Glomerular endothelial cell (primary cell): ENCODE measurements at places on chromosomes 3 and 15.

DNA sequence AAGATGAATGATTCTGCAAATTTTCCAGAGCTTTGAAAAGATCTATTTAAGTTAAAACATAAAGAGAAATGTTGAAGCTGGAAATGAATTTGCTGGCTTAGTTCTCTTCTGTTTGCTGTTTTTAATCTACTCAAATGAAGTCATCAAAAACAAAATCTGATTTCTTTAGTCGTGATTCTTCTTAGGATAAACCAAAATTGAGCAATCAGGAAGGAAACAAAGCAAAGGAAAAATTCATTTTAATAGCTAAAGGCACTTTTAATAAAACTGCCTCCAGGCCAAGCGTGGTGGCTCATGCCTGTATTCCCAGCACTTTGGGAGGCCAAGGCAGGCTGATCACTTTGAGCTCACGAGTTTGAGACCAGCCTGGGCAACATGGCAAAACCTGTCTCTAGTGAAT is 91.2 kb downstream of the DUT start:
- no peak for DNase-seq

GRCh38 chr3:10756546-10756945 is 59.5 kb upstream of the SLC6A11 start:
- no peak for DNase-seq

DNA sequence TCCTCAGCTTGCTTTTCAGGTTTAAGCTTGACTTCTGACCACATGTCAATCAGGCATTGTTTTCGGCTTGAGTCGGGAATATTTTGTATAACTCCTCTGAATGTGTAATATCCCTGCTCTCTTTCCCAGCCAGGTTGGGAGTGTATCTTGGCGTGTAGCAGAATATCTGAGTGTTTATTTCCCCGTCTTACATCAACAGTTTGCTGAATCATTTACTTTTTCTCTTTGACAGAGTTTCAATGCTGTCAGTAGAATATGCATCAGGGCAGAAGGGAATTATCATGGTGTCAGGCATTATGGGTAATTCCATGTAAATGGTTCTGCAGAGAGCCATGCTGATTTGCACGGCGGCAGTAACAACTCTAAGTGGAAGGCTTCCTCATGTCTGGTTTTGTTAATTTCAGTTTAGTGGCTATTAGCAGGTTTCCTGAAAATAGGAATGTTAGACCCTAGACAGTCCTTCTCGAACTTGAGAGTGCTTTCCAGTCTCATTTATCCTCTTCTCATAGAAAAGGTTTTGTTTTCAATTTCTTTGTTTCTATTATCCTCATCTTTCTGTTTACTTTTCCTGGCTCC is 566.3 kb downstream of the AGBL1 start:
- no peak for DNase-seq

DNA sequence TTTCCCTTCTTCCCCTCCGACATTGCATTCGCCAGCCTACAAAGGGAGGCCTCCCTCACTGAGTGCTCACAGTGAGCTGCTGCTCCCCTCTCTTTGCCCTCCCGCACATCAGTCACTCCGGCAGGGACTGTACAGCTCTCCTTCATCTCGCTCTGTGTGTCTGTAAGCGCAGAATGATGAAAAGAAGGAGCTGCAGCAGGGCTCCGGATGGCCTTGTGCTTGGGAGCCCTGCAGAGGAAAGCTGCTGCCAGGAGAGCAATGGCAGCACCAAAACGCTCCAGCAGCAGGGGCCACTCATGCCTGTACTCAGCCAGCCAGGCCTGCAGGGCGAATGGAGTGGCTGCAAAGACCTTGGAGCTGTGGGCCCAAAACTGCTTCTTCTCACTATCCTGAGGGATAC is 107.0 kb upstream of the NSMCE3 start:
- DNase-seq = no peak

DNA sequence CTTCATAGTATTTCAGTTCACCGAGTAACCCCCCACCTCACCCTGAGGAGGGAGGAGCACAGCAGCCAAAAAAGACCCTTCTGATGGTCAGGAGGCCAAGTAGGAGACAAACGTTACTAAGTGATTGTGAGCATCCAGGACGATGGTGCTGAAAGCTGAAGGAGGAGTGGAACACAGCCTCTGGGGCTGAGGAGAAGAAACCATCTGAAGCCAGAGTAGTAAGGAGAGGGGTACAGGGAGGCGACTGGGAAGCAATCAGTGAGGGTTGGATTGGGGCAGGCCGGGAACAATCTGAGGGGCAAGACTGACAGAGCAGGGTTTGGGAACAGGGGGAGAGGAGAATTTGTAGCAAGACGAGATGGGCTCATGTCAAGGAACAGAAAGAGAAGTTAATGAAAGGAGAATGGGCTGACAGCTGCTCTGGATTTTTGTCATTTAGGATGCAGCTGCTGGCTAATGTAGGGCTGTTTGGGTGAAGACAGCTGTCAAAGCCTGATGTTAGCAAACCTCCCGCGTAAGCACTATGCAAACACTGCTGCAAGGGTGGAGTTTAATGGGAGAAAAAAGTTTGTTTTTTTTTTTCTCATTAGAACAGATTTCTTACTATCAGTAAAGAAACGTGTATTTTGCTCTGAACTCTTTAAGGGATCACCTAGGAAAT is 622.2 kb downstream of the EDEM1 start:
- DNase-seq = no peak

- DNase-seq = no peak
These were observed 58.1 kb downstream of the SNX4 start for GRCh38 chr3:125461896-125462295.

DNA sequence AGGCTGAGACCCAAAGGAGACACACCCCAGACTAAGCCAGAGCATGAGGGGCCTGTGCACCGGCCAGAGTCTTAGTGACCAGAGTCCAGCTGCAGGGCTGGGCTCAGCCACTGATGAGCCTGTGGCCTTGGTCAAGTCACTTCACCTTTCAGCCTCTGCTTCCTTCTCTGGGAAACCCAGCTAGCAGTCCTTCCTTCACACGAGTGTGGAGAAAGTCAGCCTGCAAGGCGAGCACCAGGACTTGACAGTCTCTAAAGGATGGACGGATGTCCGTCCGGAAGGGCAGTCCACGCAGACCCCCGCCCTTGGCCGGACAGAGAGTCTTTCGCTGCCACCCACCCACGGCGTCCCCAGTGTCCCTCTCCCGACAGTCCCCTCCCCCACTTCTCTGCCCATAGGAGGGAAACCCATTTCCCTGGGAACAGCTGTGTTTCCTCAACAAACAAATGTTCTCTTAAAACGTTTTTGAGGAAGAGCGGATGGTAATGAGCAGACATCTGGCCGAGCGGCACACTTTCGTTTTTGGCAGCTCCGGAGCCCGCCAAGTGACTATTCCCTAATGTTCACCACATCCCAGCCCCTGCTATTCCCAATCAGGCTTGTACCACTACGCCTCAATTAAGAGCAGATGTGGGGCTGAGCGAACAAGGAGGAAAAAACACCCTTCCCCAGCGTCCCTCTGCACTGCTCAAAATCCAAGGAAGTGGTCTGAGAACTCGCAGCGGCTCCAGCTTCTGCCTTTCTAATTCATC is 129.1 kb upstream of the SMAD3 start:
- no peak for DNase-seq

DNA sequence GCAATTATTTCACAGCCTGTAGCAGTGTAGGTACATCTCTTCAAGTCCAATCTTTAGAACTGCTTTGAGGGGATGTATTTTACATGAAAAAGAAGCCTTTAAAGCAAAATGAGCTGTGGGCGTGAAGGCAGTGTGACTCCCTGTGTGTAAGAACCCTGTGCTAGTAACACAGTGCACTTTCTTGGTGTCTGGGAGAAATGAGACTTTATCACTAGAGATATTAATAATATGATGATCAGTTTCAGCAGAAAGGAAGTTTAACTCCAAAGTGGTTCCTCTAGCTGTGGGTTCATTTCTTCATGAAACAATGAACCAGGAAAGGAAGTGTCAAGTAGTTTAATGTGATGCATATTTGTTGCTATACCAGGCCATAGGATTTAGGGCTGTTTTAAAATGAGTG is 41.5 kb downstream of the SLCO3A1 start:
- no peak for DNase-seq

GRCh38 chr3:159266779-159267178 is 464.9 kb downstream of the MFSD1 start:
- DNase-seq = no peak

- no peak for DNase-seq
These were observed 26.6 kb downstream of the MASP1 start for GRCh38 chr3:187264911-187265310.

GRCh38 chr15:62821384-62822131 is 221.0 kb upstream of the TPM1 start:
- no peak for DNase-seq

DNA sequence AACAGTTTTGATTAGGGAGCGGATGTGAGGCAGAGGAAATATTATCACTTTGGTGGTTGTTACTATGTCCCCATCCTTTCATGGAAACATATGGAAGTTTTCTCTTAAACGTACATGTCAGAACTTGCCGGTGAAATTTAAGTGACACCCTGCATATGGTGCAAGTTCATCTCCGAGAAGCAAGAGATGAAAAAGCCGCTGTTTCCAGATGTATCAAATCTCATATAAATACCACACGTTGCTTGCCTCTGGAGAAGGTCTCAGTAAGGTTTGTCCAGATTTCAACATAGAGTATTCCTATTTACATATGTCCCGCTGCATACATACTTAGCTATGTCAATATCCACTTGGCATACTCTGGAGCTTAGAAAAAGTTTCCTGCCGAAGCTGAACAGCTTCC is 172.2 kb upstream of the ICE2 start:
- DNase-seq = no peak

DNA sequence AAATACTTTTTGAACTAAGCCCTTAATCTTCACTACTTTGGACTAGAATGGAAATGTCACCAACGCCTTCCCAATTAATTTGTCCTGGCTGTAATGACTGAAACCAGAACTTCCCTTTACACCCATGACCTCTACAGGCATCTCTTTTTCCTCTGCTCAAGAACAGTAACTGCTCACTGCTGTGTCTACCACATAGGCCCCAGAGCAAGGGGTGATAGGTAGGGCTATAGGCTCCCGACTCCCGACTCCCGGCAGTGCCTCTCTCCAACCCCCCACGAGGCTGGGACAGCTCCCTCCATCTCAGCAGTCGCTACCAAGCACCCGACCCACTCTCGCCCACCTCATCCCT is 384 bp upstream of the LEKR1 start:
- DNase-seq = no peak

DNA sequence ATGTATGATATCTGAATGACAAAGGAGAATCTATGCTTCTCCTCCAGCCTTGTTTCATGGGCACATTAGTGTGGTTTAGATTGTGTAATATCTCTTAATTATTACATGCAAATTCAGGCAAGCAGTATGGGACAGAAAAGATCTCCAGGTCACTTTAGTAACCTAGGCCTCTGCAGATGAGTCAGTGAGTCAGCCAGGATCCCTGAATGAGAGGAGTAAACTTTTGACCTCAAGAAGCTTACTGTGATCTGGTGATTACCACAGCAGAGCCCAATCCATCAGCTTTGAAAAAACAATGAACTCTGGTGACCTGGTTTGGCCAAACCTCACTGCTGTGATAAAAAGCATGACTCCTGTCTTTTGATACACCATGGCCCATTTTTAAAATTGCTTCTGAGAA is 107.8 kb downstream of the LRRN1 start:
- no peak for DNase-seq

DNA sequence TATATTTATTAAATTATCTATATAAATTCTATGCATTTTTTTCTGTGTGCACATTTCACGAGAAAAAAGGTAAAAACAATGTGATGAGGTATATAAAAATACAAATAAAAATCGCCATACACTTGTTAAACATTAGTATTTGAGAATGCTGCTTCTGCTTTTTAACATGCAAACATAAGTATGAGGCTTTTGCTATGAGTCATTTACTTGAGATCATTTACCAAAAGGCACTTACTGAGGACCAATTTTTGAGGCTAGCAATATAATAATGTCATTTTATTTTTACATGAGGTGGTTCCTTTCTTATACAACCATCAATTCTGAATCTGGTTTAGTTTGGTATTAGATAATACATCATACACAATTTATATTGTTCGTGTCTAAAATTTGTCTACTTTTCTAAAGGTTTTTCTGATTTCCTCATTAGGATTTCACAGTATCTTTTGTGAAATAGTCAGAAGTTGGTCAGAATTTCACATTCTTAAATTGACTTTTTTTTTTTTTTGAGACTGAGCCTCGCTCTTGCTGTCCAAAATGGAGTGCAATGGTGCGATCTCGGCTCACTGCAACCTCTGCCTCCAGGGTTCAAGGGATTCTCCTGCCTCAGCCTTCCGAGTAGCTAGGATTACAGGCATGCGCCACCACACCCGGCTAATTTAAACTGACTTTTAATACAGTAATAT is 25.6 kb downstream of the DCUN1D1 start:
- no peak for DNase-seq

- no peak for DNase-seq
These were observed 40.1 kb upstream of the PSMD6 start for GRCh38 chr3:64063207-64063982.

DNA sequence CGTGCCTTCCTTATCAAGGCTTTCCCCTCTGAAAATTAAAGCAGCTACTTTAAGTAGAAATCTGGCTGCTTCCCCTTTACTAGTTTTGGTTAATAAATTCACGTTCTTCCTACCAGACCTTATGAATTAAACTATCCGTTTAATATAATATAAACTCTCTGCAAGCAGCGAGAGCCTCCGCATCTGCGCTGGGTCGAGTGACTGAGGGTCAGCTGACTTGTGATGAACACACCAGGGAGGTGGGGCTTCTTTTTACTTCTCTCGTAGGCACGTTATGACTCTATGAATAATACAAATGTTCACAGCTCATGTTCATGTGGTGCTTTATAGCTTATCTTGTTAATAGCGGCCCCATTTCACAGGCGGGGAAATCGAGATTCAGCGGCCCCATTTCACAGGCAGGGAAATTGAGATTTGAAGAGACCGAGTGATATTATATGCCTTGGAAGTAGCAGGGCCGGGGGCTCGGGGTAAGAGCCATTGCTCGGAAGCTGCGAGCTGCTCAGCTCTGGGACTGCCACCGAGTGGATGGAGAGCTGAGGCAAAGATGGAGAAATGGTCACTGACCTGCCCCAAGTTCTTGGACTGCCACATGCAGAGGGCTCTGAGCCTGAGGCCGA is 8.3 kb downstream of the MUC4 start:
- DNase-seq = no peak

- no peak for DNase-seq
These were observed 6.4 kb downstream of the C3orf52 start for GRCh38 chr3:112092496-112093179.

DNA sequence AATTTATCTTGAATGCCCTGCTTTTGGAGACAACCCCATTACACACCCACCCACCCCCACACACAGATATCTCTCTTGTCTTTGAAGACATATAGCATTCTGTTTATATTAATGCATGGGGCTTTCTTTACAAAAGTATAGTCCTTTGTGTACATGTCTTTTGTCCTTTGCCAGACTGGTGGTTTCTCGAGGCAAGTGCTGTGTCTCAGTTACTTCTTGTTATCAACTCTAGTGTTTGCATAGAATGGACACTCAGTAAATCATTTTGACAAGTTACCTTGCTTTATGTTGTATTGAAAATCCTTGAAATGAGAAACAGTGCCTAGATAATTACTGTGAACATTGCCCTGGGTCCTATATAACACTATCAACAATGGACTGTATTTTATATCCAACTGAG is 33.9 kb downstream of the KBTBD8 start:
- DNase-seq = no peak
